ENCODE measurements at places on chromosomes 11 and 22.

DNA sequence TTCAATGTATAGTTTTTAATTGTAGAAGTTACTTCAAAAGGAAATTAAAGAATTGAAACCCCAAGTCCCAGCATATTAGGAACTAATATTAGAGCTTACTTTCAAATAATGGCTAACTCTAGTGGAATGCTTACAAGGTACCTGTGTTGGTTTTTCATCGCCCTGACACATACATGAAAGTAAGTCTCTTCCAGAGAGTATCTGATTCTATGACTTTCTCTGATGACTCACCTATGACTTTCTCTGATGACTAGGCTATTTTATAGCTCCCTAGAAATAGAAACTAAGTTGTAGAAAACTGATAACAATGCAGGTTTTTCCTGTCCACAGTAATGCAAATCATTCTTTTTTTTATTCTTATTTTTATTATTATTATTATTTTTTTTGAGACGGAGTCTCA, 33.6 kb upstream of the MMP7 start:
- no peak for DNase-seq

DNA sequence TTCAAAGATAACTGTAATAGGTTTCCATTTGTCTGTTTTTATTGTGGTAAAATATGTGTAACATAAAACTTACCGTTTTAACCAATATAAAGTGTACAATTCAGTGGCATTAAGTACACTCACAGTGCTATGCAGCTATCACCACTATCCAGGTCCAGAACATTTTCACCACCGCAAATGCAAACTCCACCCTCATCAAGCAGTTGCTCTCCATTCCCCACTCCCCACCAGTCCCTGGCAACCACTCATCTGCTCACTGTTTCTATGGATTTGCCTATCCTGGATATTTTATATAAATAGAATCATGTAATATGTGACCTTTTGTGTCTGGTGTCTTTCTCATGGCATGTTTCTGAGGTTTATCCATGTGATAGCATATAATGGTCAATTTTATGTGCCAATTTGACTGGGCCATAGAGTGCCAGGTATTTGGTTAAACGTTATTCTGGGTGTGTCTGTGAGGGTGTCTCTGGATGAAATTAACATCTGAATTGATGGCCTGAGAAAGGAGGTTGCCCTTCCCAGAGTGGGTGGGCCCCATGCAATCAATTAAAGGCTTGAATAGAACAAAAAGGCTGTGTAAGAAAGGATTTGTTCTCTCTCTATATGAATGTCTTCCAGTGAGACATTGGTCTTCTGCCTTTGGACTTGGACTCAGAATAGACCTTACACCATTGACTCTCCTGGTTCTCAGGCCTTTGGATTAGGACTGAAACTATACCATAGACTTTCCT, 17.2 kb upstream of the SMCO4 start:
- DNase-seq = no peak

- DNase-seq = no peak
These were observed 28.1 kb downstream of the ALKBH3 start for GRCh38 chr11:43908683-43909082.

DNA sequence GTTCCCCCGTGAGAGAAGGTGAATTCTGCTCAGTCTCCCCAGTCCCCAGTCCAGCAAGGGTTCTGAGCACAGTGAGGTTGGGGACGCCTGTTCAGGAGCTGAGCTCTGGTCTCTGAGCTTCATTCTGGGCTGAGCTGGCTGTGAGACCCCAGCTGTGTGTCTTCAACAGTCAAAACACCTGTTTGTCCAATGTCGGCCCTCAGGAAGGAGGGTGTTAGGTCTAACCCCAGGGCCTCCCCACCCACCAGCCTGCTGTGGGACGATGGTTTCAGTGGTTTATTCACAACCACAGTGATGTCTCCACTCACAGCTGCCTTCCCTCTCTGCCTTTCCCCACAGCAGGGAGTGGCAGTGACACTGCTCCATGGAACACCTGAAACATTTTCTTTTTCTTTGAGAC, 1282.9 kb downstream of the TBC1D22A start:
- DNase-seq = no peak

- DNase-seq = no peak
These were observed 15.6 kb downstream of the KIAA1671 start for GRCh38 chr22:24968066-24968561.

GRCh38 chr11:72759468-72759985, 7.3 kb upstream of the ARAP1 start:
- no peak for DNase-seq

GRCh38 chr11:68411501-68411991, 49.0 kb upstream of the PPP6R3 start:
- no peak for DNase-seq

GRCh38 chr11:22359295-22359694, 21.1 kb downstream of the SLC17A6 start:
- no peak for DNase-seq

DNA sequence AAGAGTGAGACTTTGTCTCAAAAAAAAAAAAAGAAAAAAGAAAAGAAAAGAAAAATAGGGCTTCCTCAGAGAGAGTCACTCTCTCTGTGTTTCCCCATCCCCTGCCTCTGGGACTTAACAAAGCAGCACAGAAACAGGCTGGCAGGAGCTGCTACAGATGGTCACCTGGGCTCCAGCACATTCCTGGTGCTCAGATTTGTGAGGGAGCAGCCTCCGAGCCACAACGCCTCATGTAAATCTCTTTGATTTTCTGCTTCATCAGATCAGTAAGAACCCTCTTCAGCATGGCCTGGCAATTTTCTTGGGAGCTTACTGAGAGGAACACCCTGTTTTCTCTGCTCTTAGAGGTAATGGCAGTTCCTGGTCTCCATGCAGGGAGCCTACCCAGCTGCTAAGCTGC, 15.2 kb upstream of the LDHA start:
- no peak for DNase-seq
